HepG2 (cell line): ENCODE measurements at places on chromosomes 2 and 18. TPM values are rescaled to one million over a fixed set of nuclear protein-coding genes. Genes with fewer than 3 reads are reported as not detected.
A peak's percentile ranks its signal among the peaks of the same experiment; 100 is the strongest.

DCC gene
- polyA plus RNA-seq = not detected in 2 replicates

FAM237A gene
- polyA plus RNA-seq = not detected in 2 replicates

SEMA4F gene
- 10.3 and 10.6 TPM in 2 replicates for polyA plus RNA-seq

TUBA4B gene
- 0.18 and 0.22 TPM in 2 replicates for polyA plus RNA-seq

MREG gene
- polyA plus RNA-seq = 7.3 and 7.5 TPM in 2 replicates

NMUR1 gene
- polyA plus RNA-seq = not detected in 2 replicates

EGR4 gene
- not detected in 2 replicates for polyA plus RNA-seq

GRCh38 chr2:118848381-118849225, 1.2 kb upstream of the EN1 start:
- peaks cover 91% of the 10 kb centered on the region for H3K27me3 ChIP-seq
- no peak for DNase-seq
- no peaks in the 10 kb centered on the region for H3K36me3 ChIP-seq
- H3K4me1 ChIP-seq = no peaks in the 10 kb centered on the region

DNA sequence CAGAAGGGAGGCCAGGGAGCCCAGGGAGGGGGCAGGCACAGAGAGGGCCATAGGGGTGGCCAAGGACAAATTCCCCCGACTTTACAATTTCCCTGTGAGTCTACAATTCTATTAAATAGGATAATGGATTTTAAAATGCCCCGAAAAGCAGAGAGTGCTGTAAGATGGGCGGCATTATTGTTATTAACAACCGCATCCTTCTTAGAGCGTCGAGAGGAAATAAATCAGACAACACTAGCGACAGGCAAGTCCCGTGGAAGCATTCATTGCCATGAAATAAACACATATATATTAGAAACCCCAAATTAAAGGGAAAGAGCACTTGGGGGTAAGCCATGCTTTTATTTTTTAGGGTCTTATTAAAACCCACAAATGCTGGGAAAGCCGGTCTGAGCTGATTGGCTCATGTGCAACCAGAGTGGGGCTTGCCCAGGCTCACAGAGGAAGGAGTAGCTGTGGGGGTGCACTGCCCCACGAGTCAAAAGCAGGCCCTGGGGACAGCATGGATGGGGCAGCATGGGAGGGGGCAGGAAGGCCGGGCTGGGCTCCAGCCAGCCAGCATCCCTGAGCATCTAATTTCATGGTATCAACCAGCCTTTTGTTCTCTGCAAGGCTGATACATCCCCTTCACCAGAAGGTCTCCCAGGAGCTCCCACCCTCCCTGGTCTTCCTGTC, 187.1 kb downstream of the CELF4 start:
- H3K27ac ChIP-seq = no peak overlapping the region
- DNase-seq = no peak
- H3K36me3 ChIP-seq = no peaks in the 10 kb centered on the region
- peaks cover 7% of the 10 kb centered on the region for H3K27me3 ChIP-seq
- no peak overlapping the region for H3K4me3 ChIP-seq
- no peaks in the 10 kb centered on the region for H3K4me1 ChIP-seq

- H3K4me3 ChIP-seq = no peak overlapping the region
- H3K27me3 ChIP-seq = no peaks in the 10 kb centered on the region
- no peak overlapping the region for H3K27ac ChIP-seq
These were observed 364.6 kb downstream of the LRP1B start for GRCh38 chr2:141766225-141766624.

GRCh38 chr2:59312967-59313940, 1072.1 kb upstream of the FANCL start:
- no peak overlapping the region for H3K27ac ChIP-seq
- no peaks in the 10 kb centered on the region for H3K27me3 ChIP-seq
- DNase-seq = no peak
- H3K4me3 ChIP-seq = no peak overlapping the region

GRCh38 chr2:233221378-233222063, 30.0 kb upstream of the ATG16L1 start:
- 0 out of 2 replicates have a peak, but pooled peaks cover 2% of the 10 kb centered on the region for H3K27me3 ChIP-seq
- peaks cover 15% of the 10 kb centered on the region for H3K4me1 ChIP-seq
- H3K36me3 ChIP-seq = no peaks in the 10 kb centered on the region
- no peak overlapping the region for H3K27ac ChIP-seq
- H3K4me3 ChIP-seq = no peak overlapping the region
- no peak for DNase-seq

DNA sequence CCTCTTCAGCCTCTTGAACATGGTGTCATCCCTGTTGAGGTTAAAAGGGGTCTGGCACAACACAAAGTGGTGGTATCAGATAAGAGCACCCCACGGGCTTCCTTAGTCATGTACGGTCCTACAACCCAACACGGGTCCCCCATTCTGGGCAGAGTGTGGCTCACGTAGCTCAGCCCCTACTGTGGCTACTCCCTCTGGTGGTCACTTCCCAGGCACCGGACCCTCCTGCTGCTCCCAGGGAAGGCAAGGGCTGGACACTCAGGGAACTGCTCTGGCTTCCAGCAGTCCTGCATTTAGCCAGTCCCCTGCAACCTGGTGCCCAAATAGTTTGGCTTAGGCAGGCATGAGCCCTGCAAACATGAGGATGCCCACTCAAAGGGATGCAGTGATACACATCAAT, 58.6 kb downstream of the GALNT14 start:
- H3K4me1 ChIP-seq = peaks cover 11% of the 10 kb centered on the region
- peak; percentile 16 for DNase-seq
- H3K27ac ChIP-seq = no peak overlapping the region
- no peak overlapping the region for H3K4me3 ChIP-seq
- no peaks in the 10 kb centered on the region for H3K27me3 ChIP-seq
- no peaks in the 10 kb centered on the region for H3K36me3 ChIP-seq

GRCh38 chr2:31980674-31981356, 30.0 kb downstream of the MEMO1 start:
- DNase-seq = peak; percentile 25
- no peaks in the 10 kb centered on the region for H3K27me3 ChIP-seq
- H3K4me3 ChIP-seq = no peak overlapping the region
- H3K27ac ChIP-seq = peak overlapping the region; percentile 8
- peaks cover 12% of the 10 kb centered on the region for H3K4me1 ChIP-seq

DNA sequence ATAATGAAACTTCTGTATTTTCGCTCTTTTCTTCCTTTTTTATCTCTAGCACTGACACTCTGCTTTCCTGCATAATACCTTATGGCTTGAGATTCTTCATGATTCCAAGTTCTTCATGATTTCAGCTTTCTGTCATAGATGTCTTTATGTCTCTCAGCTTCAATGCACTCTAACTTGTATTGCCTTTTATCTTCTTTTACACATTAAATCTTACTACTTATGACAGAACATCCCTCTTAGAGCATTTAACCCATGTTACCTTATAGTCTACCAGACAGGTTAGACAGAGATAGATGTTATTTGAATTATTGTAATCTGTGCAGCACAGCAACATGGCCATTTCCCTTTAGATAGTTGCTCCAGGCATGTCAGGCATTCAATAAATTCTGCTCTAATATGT, 1475.7 kb upstream of the TMEFF2 start:
- H3K27ac ChIP-seq = no peak overlapping the region
- no peak for DNase-seq
- no peaks in the 10 kb centered on the region for H3K27me3 ChIP-seq
- no peaks in the 10 kb centered on the region for H3K4me1 ChIP-seq

DNA sequence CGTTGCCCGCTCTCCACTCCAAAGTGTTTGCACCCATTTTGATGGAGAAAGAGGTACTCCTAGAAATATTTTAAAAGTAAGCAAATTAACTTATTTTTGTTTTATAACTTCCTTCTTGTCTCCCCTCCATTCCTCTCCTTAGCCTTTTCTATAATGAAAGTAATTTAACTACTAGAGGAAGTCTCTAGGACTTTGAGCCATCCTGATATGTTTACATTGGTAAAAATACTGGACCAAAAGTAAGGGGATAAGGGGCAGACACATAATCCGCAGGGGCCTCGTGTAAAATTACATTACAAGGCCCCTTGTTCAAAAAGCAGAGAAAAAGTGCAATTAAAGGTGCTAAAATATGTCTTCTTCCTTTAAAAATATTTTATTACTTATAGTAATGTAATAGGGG, 55.4 kb downstream of the MYOM1 start:
- H3K27ac ChIP-seq = peak overlapping the region; percentile 40
- no peak overlapping the region for H3K4me3 ChIP-seq
- H3K4me1 ChIP-seq = peaks cover 35% of the 10 kb centered on the region
- no peaks in the 10 kb centered on the region for H3K36me3 ChIP-seq
- H3K27me3 ChIP-seq = no peaks in the 10 kb centered on the region
- DNase-seq = no peak

- H3K27me3 ChIP-seq = no peaks in the 10 kb centered on the region
- H3K36me3 ChIP-seq = no peaks in the 10 kb centered on the region
- no peak overlapping the region for H3K27ac ChIP-seq
These were observed 491.0 kb downstream of the CDH2 start for GRCh38 chr18:27685807-27686412.

DNA sequence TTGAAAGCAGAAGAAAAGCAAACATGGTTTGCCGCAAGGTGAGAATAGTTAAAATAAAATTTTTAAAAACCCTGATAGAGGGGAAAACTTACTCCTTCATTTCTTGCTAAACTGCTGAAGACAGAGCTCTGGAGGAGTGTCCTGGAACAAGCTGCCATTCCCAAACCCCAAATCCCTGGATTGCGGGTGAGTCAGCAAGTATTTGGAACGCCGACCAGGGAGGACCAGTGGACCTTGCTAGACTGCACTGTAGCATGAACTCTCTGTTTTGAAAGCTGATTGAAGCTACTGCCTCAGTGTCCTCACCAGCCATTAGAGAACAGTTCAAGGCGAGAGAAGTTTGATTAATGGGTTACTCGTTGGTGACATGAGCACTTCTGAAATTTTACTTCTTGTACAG, 99.4 kb upstream of the RASGRP3 start:
- H3K36me3 ChIP-seq = no peaks in the 10 kb centered on the region
- no peaks in the 10 kb centered on the region for H3K4me1 ChIP-seq
- no peak for DNase-seq
- H3K27me3 ChIP-seq = 0 out of 3 replicates have a peak, but pooled peaks cover 3% of the 10 kb centered on the region
- H3K27ac ChIP-seq = no peak overlapping the region

- H3K27ac ChIP-seq = no peak overlapping the region
- no peaks in the 10 kb centered on the region for H3K27me3 ChIP-seq
- H3K36me3 ChIP-seq = no peaks in the 10 kb centered on the region
- peak; percentile 60 for DNase-seq
- H3K4me1 ChIP-seq = 0 out of 2 replicates have a peak, but pooled peaks cover 5% of the 10 kb centered on the region
- H3K4me3 ChIP-seq = no peak overlapping the region
These were observed 35.1 kb upstream of the MAPRE2 start for GRCh38 chr18:35005963-35006577.

DNA sequence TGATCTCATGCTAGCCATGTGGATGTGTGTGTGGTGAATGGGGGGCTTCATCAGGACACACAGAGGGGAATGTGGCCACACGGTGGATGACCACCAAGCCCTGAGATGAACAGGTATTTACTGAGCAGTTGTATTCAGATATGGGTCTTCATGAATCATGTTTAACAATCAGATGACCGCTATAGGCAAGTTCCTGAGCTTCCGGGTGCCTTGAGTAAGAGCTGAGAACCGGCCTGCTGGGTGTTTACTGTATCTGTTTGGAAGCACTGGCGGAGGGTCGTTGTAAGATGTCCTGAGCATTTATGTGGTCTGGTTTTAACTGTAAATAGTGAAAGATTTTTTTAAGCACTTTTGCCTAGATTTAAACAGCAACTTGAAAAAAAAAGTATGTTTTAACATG, 43.9 kb downstream of the BOLA3 start:
- no peak overlapping the region for H3K4me3 ChIP-seq
- H3K27me3 ChIP-seq = no peaks in the 10 kb centered on the region
- no peak for DNase-seq

- H3K4me3 ChIP-seq = no peak overlapping the region
- no peak for DNase-seq
- peaks cover 12% of the 10 kb centered on the region for H3K4me1 ChIP-seq
- H3K27ac ChIP-seq = no peak overlapping the region
- no peaks in the 10 kb centered on the region for H3K36me3 ChIP-seq
These were observed 49.3 kb downstream of the BIN1 start for GRCh38 chr2:127057371-127058245.

GRCh38 chr2:146821836-146822316, 1023.0 kb upstream of the ACVR2A start:
- no peak overlapping the region for H3K4me3 ChIP-seq
- H3K36me3 ChIP-seq = no peaks in the 10 kb centered on the region
- DNase-seq = no peak
- H3K27ac ChIP-seq = no peak overlapping the region

- H3K4me1 ChIP-seq = peaks cover 5% of the 10 kb centered on the region
- H3K27ac ChIP-seq = no peak overlapping the region
- H3K27me3 ChIP-seq = no peaks in the 10 kb centered on the region
- H3K4me3 ChIP-seq = no peak overlapping the region
These were observed 71.1 kb upstream of the MAPRE2 start for GRCh38 chr18:34970106-34970505.

DNA sequence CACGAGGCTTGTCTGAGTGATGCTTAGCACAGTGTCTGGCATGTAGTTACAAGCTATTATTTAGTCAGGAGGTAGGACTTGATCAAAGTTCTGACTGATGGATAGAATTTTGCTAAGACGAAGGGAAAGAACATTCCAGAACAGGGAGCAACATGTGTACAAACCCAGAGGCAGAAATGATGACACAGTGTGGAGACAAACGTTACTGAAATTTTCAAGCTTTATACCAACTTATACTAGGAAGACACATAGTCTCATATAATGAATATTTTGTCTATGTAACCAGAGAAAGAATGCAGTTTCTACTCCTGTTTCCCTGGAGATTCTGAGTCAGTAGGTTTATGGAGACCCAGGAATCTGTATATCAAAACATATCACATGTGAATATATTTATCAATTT, 123.4 kb downstream of the FAM124B start:
- H3K4me3 ChIP-seq = no peak overlapping the region
- no peaks in the 10 kb centered on the region for H3K27me3 ChIP-seq
- H3K36me3 ChIP-seq = no peaks in the 10 kb centered on the region

DNA sequence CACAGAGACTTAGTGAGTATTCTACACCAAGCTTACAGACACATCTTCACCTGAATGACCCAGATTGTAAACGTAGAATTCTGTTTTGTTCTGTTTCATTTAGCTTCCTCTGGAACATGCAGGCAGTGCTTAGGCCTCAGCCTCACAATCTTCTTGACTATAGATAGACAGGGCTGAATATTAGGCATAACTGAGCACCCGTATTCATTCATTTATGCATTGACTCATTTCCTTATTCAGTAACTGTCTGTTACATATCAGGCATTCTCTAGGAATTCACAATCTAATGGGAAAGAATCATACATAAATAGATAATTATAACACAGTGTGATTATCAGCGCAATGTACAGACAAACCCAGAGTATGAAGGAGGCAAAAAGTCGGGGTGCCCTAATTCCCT, 124.9 kb upstream of the ETAA1 start:
- no peaks in the 10 kb centered on the region for H3K27me3 ChIP-seq
- no peaks in the 10 kb centered on the region for H3K36me3 ChIP-seq
- DNase-seq = no peak
- H3K27ac ChIP-seq = no peak overlapping the region
- no peaks in the 10 kb centered on the region for H3K4me1 ChIP-seq
- no peak overlapping the region for H3K4me3 ChIP-seq
